ENCODE measurements at places on chromosomes 5 and 9.

GRCh38 chr5:125038477-125038876 lies 292.0 kb upstream of the ZNF608 start:
- DNase-seq = no peak

- no peak for DNase-seq
These were observed 4.8 kb downstream of the DNAH5 start for GRCh38 chr5:13939638-13940037.

DNA sequence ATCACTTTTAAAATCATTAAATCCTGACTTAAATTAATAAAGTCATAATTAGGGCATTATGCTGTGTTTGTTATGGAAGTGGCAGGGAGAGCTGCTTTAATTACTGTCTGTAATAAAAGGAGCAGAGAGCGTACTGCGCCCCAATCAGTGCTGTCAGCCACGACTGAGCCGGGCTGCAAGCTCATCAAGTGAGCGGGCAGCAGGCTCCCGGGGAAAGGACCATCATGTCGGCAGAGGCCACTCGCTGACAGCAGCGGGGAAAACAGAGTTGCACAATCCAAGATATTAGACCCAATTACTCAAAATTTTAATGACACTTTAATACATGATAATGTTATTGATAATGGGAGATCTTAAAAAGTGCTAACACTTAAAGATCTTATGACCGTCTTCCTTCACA lies 181.6 kb downstream of the AP3B1 start:
- DNase-seq = no peak

DNA sequence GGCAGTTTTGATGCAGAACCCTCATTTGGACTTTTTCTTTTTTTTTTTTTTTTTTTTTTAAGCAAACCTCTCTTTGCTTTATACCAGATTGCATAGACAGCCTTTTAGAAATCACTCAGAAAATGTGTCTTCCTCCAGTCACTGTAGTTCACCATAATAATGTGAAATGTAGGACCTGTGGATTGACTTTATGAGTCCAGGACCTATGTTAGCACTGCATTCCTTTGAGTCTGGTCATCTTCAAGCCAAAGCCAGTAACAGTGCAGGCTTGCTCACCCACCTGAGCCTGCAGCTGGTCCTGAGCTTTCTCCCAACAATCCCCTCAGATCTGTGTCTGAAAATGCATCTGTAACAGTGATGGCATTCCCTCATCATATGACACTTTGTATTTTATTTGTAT lies 110.7 kb upstream of the NFIL3 start:
- no peak for DNase-seq
